ENCODE measurements at places on chromosomes 12 and 14.
A peak's percentile ranks its signal among the peaks of the same experiment; 100 is the strongest.

DNA sequence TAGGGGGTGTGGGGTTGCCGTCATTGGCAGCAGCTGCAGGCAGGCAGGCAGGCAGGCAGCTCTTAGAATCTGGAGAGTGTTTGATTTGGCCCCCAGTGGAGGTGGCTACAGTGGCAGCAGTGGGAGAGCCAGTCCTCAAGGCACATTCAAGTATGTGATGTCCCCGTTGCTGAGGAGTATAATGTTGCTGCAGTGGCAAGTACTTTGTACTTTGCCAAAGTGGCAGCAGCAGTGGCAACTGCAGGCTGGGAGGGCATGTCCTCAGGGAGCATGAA is 147.1 kb downstream of the PAPOLA start:
- DNase-seq = no peak

GRCh38 chr14:24398653-24399446 is at the start of gene NYNRIN:
Gene NYNRIN (plus strand): TSS chr14:24399003. CDS start chr14:24399247, 244 bp downstream.
- DNase-seq = no peak

DNA sequence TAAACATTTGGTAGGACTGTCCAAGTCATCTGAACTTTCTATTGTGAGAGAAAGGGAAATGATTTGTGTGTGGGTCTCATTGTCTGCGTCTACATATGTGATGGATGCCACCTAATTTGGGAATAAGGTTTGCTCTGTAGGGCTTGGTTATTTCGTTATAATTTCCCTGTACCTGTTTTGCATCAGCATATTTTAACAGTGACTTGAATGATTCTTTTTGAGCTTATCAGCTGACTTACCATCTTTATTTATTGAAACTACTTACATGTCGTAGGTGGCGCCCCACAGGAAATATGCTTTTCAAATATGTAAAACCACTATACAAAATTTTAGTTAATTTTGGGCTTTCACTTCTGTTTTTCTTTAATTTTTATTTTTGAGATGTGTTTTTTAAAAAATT is 56.5 kb upstream of the BCAT1 start:
- DNase-seq = no peak

- no peak for DNase-seq
Measured at GRCh38 chr12:91100906-91101305, 10.4 kb downstream of the LUM start.

DNA sequence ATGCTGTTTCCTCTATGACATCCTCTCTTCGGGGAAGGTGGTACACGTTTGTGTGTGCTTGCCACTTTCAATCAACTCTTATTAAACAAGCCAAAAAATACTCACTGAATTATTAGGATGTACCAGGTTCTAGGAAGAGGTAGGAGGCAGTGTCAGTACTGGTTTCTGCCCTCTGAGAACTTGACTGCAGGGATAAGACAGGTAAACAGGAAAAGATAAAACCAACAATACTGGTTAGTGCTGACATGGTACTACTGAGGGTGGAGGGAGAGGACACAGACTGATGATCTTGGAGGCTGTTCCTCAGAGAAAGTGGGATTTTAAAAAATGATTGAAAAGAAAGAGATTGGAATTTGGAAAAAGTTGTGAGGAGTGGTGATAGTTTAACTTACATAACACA is 295.2 kb upstream of the PWP1 start:
- no peak for DNase-seq

DNA sequence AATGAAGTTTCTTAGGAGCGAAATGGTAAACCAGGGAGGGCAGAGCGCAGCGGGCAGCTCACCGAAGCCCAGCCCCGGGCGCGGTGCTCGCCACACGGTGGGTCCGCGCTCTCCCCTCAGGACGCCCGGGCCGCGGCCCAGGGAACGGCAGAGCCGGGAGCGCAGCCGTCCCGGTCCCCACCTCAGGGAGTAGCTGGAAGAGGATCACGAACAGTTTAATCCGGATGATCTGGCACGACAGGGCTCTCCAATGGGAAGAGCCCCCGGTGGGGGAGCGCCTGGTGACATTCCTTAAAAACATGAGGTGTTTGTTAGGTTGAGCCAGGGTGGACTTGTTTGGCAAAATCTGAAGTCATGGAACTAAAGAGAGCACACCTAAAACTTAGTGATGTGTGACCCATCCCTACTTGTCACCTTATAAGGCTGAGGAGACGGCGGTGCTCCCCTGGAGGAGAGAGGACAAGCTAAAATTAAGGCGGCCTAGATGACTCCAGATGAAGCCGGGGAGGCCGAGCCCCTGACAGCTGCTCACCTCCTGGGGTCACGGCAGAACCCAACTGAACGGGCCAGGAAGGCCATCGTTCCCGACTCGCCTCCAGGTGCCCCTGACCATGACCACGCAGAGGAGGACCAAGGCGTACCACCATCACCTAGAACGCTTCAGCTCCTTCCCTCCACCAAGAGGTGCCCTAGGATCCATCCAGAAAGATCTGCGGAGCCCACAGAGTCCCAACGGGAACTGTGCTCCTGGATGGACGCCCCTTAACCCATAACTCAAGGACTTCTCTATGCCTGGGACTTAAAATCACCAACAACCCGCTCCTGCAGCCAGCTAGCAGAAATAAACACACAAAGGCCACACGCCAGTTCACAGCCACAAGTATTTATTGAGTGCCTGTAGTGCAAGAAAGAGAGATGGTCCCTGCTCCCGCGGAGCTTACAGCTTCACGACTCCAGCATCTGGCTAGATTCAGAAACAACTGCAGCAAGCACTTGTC is 866 bp upstream of the PITPNM2 start:
- no peak for DNase-seq

DNA sequence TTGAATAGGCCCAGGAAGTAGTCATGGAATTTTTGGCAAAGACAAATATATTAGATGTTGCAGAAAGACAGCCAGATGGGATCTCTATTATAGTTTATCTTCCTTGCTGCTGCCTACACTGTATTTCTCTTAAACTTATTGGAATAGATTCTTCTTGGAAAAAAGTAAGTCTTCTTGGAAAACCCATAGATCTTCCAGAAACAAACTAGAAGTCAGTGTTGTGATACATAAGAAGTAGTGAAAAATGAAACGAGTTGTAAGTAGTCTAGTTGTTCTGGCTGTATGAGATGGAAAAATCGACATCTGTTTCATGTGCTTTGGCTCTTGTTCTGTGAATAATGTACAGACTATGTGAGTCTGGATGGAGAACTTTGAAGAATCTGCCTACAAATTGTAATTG is 29.0 kb downstream of the GLIPR1L2 start:
- DNase-seq = no peak

GRCh38 chr12:113971392-113971791 is 5.3 kb upstream of the RBM19 start:
- DNase-seq = no peak

GRCh38 chr12:101186291-101186690 is 23.7 kb downstream of the SLC5A8 start:
- DNase-seq = peak; percentile 4

DNA sequence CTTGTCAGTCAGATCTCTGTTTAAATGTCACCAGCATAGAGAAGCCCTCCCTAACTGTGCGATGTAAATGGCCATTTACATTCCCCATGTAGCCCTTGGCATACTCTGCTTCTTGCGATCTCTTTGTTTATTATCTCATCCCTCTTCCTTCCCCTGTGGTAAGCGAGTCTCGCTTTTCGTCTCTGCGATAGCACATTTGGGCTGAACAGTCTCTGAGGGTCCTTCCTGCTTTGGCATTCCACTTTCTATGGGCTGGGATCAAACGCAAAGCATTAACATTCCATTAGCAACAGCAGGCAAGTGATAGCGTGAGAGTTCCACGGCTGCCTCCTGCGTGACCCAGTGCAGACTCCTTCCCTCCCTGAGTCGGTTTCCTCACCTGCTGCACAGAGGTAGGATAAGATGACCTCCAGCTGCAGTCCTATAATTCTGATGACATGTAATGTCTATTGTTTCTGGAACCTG is 61.4 kb upstream of the TUNAR start:
- no peak for DNase-seq

- DNase-seq = no peak
Measured at GRCh38 chr14:105388976-105389375, 9.4 kb upstream of the TEX22 start.

GRCh38 chr14:69574263-69574953 is at the start of gene CCDC177:
Gene CCDC177 (minus strand): TSS chr14:69574871. CDS start chr14:69573622, 1,249 bp downstream.
- DNase-seq = peak; percentile 70

DNA sequence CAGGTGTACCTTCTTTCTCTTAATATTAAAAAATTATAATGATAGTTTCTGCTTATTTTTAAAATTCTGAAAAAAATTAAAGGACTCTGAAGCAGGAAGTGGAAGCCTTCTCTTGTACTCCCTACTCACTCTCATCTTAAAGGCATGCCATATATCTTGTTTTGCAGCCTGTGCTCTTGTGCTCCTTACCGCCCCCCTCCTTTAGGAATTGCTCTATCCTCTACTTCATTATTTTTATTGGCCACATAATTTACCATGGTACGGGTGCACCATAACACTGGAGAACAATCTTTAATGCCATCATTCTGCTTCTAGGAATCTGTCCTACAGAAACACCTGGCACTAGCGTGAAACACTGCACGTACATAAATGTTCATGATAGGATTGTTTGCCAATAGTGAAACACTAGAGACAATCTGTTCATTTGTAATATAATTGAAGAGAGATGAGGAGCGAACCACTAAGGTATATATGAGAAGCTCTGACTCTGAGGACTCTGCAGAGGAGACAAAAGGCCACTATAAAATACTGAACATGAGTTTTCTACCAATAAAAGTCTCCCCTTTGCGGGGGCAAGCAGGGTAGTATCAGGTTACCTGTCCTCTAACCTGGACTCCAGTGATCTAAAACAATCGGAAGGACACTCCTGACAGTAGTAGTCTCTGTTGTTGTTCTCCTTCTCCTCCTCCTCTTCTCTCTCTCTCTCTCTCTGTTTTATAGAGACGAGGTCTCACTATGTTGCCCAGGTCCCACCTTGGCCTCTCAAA is 6.3 kb upstream of the NYNRIN start:
- DNase-seq = no peak

DNA sequence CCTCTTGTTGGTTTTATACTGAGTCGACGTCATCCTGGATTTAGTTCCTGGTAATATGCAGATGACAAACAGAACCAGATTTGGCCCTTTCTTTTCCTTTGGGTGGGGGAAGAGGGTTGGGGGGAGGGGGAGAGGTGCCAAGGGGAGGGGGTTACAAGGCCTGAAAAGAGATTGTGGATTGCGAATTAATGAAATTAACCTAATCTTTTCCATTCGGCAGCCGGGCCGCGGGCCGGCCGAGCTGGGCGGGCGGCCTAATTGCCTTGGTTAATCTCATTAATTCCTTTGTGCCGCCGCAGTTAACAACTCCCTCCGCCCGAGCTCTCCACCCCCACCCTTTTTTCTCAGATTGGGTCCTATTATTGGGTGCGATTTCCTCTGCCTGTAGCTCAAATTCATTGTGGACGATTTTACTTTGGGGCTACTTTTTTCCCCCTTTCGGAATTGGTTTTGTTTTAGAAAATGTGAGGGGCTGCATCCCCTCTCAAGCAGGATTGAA is 387 bp upstream of the GSC start:
- DNase-seq = no peak

GRCh38 chr12:116864371-116865160 is 16.7 kb downstream of the HRK start:
- no peak for DNase-seq

DNA sequence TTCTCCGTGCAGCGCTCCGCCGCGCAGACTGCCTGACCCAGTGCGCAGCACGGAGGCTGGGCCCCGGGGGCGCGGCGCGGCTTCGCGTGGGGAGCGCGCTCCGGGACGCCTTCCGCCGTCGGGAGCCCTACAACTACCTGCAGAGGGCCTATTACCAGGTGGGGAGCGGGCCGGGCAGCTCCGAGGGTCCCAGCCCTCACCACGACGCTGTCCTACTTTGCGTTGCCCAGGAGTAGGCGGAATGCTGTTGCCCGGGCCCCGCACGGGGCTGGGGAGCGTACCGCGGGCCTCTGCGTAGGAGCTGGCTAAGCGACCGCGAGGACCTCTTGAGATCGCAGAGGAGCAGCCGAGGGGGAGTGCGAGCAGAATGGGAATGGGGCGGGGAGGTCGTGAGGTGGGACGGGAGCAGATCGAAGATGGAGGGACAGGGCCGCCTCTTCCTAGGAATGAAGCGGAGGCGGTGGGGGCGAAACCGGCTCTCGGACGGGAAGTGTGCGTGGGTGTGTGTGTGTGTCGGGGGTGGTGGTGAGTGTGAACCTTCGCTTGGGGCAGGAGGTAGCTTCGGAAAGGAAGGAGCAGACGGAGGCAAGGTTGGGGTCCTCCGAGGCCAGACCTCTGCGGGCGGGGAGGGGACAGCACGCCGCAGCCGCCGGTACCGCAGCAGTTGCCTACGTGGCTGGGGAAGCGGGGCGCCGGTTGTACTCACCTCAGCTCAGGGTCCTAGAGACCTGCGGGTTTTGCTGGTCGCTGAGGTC is 751 bp downstream of the P3H3 start:
- DNase-seq = no peak

GRCh38 chr12:75020068-75020557 is 189.5 kb downstream of the KCNC2 start:
- no peak for DNase-seq

DNA sequence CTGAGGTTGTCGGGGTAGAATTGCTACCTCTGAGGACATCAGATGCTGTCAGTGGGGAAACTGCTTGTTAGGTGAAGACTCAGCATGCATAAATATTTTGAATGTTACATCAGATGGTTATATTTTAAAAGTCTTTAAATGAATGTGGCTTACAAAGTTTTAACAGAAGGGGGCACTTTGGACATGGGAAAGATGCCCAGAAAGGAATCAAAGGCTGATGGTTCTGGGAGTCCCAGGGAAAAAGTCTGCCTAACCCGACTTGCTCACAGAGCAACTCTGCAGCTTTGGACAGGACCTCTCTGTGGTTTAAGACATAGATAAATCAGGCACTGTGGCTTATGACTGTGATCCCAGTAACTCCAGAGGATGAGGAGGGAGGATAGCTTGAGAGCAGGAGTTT is 474.9 kb downstream of the ATP23 start:
- no peak for DNase-seq

- DNase-seq = no peak
Measured at GRCh38 chr12:100795174-100795799, 711 bp downstream of the ANO4 start.

- no peak for DNase-seq
Measured at GRCh38 chr14:100640471-100641273, 53.5 kb upstream of the BEGAIN start.

DNA sequence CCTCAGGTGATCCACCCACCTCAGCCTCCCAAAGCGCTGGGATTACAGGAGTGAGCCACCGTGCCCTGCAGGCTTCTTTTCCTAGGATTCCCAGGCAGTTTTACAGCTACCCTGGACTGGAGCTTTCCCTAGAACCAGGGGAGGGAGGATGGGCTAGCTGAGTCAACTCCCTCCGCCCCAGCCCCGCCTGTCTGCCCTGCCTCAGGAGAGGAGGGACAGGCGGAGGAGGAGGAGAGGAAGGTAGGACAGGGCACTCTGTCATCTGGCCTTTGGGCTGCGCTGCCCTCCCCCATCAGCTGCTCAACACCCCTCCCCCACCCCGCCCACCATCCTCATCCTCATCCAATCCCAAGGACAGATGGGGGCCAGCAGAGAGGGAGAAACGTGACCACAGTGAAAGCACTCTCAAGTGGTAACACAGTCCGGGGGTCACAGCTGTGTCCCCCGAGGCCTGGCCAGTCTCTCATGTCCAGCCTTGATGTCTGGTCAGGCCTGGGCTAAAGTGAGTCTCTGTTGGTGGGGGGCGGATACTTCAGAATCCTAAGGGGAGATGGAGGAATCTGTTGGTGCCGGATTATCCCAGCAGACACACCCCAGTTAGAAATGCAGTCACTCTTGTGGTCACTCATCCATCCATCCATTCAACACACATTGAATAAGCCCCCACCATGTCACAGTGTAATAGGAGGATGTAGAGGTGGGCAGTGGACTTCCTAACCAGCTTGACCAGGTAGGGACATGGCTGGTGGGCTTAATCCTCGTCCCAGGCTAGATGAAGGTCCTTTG is 12.3 kb downstream of the FIGNL2 start:
- no peak for DNase-seq
